ENCODE measurements at places on chromosomes 13 and 19.

DNA sequence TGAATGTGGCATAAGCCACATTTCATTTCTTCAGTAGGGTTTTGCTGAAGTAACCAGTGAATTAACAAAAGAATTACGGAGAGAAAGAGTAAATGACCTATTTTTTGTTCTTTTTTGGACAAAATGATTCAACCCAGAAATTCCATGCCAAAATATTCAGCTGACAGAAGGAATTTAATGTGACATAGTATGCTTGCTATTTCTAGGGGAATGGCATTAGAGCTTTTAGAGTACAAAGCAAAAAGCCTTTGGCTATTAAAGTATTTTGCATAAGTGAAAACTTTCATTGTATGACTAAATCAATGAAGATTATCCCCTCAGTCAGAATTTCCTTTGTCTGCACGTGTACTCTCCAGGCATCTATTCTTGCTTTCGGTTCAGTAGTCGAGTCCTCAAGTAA is 465.3 kb downstream of the COG6 start:
- DNase-seq = no peak
- no peak overlapping the region for H3K4me3 ChIP-seq
- no peaks in the 10 kb centered on the region for H3K36me3 ChIP-seq
- H3K27me3 ChIP-seq = no peaks in the 10 kb centered on the region

GRCh38 chr13:67438465-67438864 is 208.3 kb upstream of the PCDH9 start:
- H3K36me3 ChIP-seq = no peaks in the 10 kb centered on the region
- no peak for DNase-seq
- no peak overlapping the region for H3K4me3 ChIP-seq
- no peak overlapping the region for H3K27ac ChIP-seq

GRCh38 chr13:47672245-47673008 is 328.6 kb downstream of the SUCLA2 start:
- no peaks in the 10 kb centered on the region for H3K27me3 ChIP-seq
- no peak overlapping the region for H3K27ac ChIP-seq
- H3K4me1 ChIP-seq = no peaks in the 10 kb centered on the region

DNA sequence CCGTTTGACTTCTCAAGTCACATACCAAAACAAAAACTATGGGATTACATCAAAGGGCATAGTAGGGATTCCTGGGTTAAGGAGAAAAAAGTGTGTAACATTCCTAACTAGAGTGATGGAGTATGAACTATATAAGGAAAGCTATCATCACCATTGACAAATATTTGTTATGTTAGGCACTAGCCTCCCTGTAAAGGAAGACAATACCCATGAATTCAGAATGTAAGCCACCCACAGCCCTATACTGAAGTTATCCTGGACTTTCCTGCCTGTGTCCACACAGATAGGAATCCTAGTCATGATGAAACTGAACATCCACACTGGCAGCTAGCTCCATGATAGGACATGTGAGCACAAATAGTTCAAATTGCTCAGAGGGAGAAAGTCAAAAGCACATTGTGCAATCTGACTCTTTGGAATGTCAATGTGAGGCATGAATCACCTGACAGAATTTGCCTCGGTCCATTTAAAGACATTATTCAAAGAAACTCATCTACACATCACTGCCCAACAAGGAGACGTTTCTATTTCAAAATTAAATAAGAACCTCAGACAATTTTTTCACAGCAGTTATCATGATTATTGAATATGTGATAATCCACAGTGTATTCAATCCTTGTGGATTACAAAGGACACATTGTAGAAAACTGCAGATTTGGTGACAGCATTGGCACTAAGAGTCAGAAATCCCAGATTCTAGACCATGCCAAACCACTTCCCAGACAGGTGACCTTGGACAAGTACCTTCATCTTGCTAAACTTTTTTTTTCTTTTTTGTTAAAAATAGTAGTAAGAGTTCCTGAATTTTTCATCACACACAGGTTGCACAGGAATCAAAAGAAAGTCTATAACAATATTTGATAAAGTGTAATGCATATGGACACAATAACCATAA is 529.3 kb downstream of the IRS2 start:
- H3K27ac ChIP-seq = no peak overlapping the region
- H3K4me3 ChIP-seq = no peak overlapping the region
- H3K27me3 ChIP-seq = no peaks in the 10 kb centered on the region
- no peaks in the 10 kb centered on the region for H3K4me1 ChIP-seq
- no peaks in the 10 kb centered on the region for H3K36me3 ChIP-seq
- DNase-seq = no peak

DNA sequence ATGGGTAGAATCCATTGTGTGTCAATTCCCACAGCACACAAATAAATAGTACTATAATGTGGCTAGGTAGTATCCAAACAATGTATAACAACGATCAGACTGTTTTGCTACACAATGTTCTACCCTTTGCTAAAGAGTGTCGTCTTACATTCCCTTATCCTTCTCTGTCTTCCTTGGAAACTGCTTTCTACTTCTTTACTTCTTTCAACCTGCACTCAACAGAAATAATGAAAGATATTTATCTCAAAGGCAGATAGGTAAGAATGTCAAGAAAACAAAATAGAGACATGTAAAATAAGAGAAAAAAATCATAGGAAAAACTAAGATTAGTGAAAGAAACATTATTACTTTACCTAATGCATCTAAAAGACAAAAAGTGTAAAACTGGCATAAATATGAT is 814.7 kb downstream of the PCDH9 start:
- H3K27me3 ChIP-seq = no peaks in the 10 kb centered on the region
- no peak overlapping the region for H3K27ac ChIP-seq
- no peaks in the 10 kb centered on the region for H3K36me3 ChIP-seq

GRCh38 chr19:749811-750210 is 1.1 kb upstream of the MISP start:
- H3K4me3 ChIP-seq = no peak overlapping the region
- H3K36me3 ChIP-seq = no peaks in the 10 kb centered on the region
- no peak for DNase-seq

DNA sequence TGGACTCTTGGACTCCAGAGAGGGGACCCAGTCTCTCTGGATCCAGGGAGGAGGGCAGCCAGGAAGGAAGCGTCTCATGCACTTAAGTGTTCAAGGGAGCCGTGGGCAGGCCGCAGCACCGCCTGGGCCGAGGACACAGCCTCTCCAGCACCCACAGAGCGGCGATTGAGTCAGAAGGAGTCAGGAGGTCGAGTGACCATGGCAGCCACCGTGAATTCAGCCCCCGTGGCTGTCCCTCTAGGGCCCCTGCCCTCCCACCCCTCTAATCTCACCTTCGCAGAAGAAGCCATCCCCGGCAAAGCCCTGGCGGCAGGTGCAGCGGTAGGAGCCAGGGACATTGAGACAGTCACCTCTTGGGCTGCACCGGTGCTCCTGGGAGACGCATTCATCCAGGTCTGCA is 38.0 kb downstream of the FBN3 start:
- H3K4me1 ChIP-seq = no peaks in the 10 kb centered on the region
- no peaks in the 10 kb centered on the region for H3K36me3 ChIP-seq
- no peak overlapping the region for H3K27ac ChIP-seq
- peaks cover 18% of the 10 kb centered on the region for H3K27me3 ChIP-seq
- no peak overlapping the region for H3K4me3 ChIP-seq
